ENCODE measurements at places on chromosomes 3 and 15.

DNA sequence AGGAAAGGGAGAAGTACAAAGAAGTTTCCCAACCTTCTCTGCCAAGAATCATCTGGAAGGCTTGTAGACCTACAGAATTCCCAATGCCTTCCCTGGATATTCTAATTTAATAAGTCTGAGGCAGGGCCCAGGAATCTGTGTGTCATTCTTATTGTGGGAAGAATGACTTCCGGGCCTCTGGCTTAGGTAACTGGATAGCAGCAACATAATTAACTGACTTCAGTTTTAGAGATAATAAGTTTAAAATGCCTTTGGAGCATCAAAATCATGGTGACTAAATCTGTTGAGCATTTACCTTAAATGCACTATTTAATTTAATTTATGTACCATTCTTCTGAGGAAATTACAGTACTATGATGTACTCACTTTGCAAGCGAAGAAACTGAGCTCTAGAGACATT is 44.3 kb upstream of the TM4SF1 start:
- DNase-seq = no peak

DNA sequence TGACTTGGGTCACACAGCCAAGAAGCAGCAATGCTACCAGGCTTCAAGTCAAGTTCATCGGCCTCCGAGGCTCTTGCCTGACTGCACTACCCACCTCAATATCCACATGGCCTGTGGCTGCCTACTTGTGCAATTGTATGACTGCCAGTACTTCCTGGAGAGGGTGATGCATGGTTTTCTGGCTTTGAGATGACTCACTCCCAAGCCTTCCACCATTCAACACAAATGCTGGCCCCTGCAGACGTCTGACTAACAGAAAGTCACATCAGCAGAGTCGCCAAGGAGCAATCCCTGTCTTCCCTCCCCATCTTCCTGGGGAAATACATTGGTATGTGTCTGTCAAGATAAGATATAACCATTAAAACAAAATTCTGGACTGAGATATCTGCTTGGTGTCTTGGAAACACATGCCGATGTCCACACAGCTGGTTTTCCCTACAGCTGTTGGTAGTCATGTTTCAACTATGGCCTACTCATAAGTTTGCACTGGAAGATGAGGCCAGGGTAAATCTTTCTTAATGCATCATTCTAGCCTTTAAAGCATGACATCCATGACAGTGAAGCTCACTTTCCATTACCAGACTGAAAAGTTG is 79.6 kb upstream of the SPATA12 start:
- no peak for DNase-seq

GRCh38 chr3:44529927-44530326 is 25.1 kb upstream of the ZKSCAN7 start:
- no peak for DNase-seq

DNA sequence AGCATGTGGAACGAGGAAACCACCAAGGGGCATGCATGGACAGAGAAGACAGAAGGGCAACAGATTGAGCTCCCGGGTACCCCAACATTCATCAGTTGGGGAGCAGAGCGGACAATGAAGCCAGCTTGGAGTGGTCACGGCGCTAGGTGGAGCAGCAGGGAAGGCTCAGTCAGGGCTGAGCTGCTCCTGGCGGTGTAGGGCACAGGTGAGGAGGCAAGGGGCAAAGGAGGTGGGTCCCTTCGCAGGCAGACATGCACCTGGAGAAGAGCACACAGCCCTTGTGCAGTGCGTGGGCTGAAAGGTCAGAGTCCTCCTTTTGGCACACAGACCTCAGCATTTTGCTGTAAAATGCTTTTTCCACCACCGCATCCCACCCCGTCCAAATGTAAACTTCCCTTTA is 90.0 kb upstream of the SLC6A6 start:
- DNase-seq = no peak

DNA sequence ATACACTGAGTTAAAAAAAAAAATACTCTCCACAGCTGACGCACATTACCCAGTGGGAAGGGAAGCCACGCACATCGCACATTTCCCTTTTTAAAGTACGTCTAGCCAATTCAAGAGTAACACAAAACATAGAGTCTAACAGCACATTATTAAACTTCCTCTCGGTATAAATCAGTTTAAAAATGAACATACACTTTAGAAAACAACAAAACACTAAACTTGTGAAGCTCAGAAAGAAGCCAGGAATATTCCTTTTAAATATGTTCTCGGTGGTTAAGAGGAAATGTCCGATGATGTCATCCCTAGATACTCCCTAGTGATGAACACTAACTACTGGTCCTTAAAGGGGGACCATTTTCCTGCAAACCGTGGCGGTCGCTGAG is 721 bp downstream of the MYEF2 start:
- no peak for DNase-seq

DNA sequence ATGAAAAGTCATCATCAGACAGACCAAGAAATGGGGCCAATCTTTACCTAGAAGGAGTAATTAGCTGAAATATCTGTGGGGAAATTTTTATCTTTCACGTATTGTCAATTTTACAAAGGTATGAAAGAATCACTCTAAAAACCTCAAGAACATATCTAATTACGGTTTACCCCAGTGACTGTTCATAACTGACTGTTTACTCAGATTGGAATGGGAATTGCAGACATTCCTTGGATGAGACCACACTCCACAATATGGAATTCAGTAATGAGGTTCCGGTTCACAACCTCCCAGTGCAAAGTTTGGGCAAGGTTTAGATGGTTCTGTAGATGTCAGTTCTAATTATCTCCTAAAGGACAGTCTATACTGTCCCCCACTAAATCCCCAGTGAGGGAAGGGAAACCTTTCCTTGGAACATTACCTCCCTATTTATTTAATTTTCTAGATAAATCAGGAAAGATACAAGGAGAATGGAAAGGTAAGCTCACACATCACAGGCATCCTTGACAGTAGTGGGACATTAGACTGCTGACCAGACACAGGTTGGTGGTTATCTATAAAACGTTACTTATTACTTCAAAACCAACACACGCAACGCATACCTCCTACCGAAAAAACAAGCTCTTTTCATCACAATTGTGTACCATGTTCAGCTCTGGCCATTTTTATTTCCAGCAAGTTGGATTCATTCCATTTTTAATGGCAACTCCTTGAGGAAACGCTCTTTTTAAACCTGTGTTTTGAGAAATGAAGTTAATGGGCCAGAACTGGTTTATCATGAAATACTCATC is 129.9 kb downstream of the RORA start:
- DNase-seq = no peak

DNA sequence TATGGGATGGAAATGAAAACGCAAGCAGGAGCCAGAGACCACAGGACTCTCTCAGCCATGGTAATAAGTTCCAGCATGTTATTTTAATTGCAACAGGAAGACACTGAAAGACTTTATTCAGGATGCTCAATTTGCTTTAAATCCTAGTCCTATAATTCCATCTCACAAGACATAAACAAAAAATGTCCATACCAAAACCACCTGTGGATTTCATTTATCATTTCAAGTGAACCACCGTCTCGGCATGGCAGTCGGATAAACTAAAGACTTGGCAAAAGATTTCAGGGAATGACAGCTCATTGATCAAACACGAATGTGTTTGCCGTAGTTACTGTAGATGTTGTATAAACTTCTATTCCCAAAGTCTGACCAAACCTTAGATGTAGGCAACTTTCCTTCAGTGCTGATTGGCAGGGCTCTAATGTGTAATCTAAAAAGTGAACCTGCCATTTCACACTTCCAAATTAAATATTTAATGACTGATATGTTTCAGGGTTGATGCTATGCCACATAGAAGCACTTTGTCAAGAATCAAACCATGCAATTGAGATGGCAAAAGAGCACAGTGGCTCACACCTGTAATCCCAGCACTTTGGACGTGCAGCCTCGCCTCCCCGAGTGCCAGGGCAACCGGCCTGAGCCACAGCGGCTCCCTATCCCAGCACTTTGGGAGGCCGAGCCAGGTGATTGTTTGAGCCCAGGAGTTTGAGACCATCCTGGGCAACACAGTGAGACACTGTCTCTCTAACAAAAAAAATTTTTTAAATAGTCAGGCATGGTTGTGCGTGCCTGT is 331.7 kb downstream of the MAGI1 start:
- no peak for DNase-seq

DNA sequence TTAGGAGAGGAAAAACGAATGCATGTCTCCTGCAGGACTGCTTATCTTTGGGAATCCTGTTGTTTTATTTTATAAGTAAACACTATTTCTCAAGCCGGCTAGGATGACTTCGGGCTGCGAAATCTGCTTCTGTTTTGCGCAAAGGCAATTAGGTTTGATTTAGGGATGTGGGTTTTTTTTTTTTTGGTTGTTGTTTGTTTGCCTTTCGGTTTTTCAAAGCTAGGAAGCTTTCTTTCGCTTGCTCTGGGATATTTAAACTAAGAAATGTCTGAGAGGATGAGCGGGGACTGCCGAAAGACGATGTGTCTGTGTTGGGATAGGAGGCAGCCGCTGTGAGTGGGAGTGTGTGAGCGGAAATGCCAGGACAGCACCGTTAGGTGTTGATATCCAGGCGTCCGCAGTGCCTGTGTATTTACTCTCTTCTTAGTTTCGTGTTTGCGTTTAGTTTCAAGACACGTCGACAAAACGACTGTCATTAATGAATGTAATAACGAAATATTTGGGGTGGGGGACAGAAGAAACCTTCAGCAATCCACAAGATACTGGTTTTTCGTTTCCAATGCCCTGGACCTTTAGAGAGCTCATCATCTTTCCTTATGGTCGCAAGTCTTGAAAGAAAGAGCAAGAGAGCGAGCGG is 604 bp downstream of the ISL2 start:
- no peak for DNase-seq

GRCh38 chr15:65883571-65883970 is 14.3 kb downstream of the RAB11A start:
- no peak for DNase-seq

DNA sequence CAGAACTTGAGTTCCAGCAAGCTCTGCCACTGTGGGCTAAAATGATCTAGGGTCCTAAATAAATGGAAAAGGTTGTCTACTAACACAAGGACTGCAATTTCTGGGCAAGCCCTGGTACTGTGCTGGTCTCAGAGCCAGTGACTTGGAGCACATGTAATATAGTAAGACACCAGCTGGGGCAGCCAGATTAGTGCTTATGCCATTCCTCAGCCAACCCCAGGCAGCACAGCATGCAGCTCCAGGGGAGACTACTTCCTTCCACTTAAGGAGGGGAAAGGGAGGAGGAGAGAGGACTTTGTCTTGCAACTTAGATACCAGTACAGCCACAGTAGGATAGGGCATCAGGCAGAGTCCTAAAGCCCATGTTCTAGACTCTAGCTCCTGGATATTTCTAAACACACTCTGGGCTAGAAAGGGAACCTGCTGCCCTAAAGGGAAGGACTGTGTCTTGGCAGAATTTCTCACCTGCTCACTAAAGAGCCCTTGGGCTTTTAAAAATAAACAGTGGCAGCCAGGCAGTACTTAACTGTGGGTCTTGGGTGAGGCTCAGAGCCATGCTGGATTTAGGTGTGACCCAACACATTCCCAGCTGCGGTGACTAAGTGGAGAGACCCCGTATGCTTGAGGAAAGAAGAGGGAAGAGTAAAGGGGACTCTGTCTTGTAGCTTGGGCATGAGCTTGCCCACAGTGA is 223.7 kb upstream of the BCHE start:
- no peak for DNase-seq

DNA sequence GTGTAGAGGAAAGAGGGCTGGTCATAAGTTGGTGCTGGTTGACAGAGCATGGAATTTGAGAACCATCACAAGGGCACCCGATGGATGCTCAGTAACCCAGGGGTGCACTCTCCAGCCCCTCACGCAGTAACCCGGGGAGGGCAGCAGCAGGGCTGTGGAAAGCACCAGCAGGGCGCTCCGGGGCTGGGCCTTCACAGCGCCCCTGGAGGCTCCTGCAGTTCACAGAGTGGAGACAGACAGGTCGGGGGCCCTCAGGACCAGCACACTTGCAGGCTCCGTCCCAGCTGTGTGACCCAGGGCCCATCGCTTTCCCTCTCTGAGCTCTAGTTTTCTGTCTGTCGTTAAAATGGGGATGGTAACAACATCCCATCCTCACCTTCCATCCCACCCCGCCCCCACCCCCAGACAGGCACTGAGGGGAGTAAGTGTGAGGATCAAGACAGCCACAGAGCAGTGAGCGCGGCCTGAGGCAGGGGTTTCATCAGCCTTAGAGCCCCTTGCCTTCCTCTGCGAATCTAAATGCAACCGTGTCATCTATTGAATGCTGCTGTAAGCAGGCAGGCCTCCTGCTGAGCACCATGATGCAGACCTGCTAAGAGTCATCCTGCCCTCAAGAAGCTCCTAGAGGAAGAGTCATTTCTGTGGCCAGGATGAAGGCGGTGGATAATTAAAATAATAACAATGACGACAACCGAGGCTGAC is 90.2 kb upstream of the LINGO1 start:
- DNase-seq = no peak

- DNase-seq = no peak
Measured at GRCh38 chr3:129398803-129399144, 29.7 kb downstream of the EFCAB12 start.

- DNase-seq = no peak
Measured at GRCh38 chr3:192174283-192174682, 553.1 kb downstream of the FGF12 start.

GRCh38 chr3:24145981-24146822 is 201.1 kb downstream of the NR1D2 start:
- no peak for DNase-seq

GRCh38 chr3:132555306-132556035 is 41.6 kb upstream of the ACKR4 start:
- DNase-seq = no peak

GRCh38 chr3:190099099-190099498 is 21.6 kb downstream of the P3H2 start:
- DNase-seq = no peak

DNA sequence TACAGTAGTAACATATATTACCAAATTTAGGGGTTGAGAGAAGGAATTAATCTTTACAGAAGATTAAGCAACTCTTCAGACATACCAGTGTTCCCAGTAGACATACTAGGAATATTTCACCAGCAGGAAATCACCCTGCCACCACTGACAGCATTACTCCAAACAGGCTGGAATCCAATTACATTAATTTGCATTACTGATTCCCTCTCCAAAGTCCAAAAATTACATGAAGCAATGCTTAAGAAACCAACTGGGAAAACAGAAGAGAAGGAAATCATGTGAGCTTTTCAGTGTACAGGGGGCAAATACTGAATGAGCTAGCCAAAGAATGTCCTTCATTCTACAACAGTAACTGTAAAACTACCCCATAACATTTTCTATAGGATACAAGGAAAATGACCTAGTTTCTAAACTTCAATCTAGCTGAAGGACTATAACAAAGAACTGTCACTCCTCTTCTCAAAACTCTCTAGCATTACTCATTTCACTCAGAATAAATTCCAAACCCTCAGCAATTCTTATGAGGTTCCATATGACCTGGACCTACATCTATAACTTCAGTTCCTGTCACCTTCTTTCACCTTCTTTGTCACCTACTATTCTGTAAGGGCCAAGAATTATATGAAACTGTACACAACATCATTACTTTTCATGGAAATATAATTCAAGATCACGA is 72.7 kb downstream of the INO80 start:
- no peak for DNase-seq

GRCh38 chr3:124676236-124676635 is 54.0 kb upstream of the UMPS start:
- DNase-seq = no peak

GRCh38 chr15:94205366-94205765 is 26.0 kb upstream of the MCTP2 start:
- DNase-seq = no peak
